ENCODE measurements at places on chromosomes 6 and 20. TPM values are rescaled to one million over a fixed set of nuclear protein-coding genes. Genes with fewer than 3 reads are reported as not detected.

NRSN1 gene
- not detected for total RNA-seq

DNA sequence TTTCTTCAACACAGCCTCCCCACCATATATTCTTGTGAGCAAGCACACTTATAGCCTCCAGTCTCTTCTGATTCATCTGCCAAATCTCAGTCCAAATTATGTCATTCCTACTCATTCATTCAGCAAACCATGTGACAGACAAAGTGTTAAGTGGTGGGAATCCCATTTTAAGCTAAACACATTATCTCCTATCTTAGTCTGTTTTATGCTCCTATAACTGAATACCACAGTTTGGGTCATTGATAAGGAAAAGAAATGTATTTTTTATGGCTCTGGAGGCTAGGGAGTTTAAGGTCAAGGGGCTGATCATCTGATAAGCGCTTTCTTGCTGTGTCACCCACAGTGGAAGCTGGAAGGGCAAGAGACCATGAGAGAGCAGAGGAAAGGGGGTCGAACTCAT, 23.9 kb upstream of the SMIM13 start:
- H3K27me3 ChIP-seq, result peaks cover 10% of the 10 kb centered on the region
- no peaks in the 10 kb centered on the region for H3K4me1 ChIP-seq
- no peak overlapping the region for H3K27ac ChIP-seq
- DNase-seq, result no peak
- no peaks in the 10 kb centered on the region for H3K36me3 ChIP-seq

DNA sequence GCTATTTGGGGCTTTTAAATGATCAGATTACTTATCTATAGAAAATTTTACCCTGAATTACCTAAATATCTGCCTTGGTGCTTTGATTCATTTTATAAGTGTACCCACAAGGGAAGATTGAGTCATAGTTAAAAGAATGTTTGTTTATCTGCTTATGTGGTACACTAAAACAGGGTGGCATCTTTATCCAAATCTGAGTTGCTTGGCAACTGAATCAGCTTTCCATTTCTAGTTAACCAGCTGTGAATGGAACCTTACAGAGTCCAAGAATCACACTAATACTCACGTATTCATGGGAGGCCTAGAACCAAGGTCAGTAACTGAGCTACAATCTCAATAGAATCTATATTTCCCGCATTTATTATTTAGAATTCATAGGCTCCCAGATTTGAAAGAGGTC, 44.0 kb upstream of the CAP2 start:
- H3K27me3 ChIP-seq, result no peaks in the 10 kb centered on the region
- H3K4me3 ChIP-seq, result no peak overlapping the region
- no peaks in the 10 kb centered on the region for H3K36me3 ChIP-seq

- no peak overlapping the region for H3K27ac ChIP-seq
- DNase-seq, result no peak
- H3K4me1 ChIP-seq, result no peaks in the 10 kb centered on the region
- H3K4me3 ChIP-seq, result no peak overlapping the region
- H3K36me3 ChIP-seq, result no peaks in the 10 kb centered on the region
Observed at GRCh38 chr20:7935027-7935551, 5.2 kb downstream of the HAO1 start.

GRCh38 chr6:117547688-117548621, 54.4 kb downstream of the GOPC start:
- H3K4me3 ChIP-seq, result peak overlapping the region; percentile 68
- peaks cover 6% of the 10 kb centered on the region for H3K27me3 ChIP-seq
- H3K4me1 ChIP-seq, result peaks cover 41% of the 10 kb centered on the region
- DNase-seq, result peak; percentile 16
- H3K27ac ChIP-seq, result peak overlapping the region; percentile 64

DNA sequence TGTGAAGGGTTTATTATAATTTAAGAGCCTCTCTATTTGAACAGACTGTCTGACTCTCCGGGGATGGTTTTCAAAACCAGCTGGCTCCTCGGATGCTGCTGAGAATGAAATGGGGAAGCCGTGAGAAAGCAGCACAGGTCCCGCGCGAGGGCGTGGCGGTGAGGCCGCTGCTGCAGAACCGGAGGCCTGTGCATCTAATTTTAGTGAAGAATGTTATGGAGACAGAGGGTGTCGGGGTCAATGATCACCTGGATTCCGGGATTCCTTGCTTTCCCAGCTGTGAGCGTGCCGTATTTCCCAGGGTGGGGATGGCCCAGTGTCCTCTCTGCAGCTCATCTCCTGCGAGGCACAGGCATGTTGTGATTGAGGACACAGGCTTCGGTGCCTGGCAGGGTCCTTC, 348.0 kb downstream of the CDH4 start:
- no peaks in the 10 kb centered on the region for H3K27me3 ChIP-seq
- H3K27ac ChIP-seq, result no peak overlapping the region
- no peaks in the 10 kb centered on the region for H3K36me3 ChIP-seq
- no peak for DNase-seq
- H3K4me3 ChIP-seq, result no peak overlapping the region

HDGFL1 gene
- total RNA-seq, result not detected

DNA sequence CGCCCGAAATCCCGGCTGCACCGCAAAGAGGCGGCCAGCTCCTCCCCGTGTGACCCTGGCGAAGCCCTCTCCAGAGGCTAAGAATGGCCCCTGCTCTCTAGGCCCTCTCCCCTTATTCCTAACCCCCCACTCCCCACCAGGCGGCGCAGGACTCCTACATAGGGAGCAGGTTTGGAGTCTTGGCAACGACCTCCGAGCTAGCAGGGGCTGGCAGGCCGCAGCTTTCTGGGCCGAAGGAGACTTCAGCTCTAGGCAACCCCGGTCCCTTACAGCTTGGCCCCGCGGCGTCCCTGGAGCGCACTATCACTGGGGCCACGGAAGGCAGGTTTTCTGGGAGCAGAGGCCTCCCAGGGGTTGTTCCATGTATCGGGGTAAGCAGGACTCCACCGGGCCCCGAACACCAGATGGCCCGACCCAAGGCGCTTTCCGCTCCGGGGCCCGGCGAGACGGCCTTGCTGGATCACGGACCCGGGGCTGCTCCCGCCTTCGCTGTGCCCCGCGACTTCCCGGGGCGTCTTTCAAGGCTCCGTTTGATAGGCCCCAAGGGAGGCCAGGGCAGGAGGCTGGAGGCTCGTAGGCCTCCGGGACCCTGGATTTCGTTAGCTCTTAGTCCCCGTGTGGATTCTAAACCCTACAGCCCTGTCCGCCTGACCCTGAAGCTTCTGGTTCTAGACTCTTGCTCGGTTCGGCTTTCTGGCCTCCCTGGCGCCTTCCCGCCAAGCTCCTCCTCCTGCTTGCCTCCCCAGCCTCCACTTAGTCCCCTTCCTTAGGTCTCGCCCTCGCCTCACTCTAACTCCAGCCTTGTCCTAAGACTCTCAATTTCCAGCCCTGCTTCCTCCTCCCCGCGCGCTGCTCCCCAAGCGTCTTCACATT, 1.9 kb downstream of the SLC32A1 start:
- peaks cover 7% of the 10 kb centered on the region for H3K36me3 ChIP-seq
- no peak overlapping the region for H3K4me3 ChIP-seq
- H3K27me3 ChIP-seq, result peaks cover 87% of the 10 kb centered on the region
- peaks cover 37% of the 10 kb centered on the region for H3K4me1 ChIP-seq
- DNase-seq, result peak; percentile 37
- no peak overlapping the region for H3K27ac ChIP-seq

- H3K27ac ChIP-seq, result no peak overlapping the region
- peaks cover 3% of the 10 kb centered on the region for H3K36me3 ChIP-seq
- no peak for DNase-seq
- H3K4me1 ChIP-seq, result no peaks in the 10 kb centered on the region
- no peaks in the 10 kb centered on the region for H3K27me3 ChIP-seq
- no peak overlapping the region for H3K4me3 ChIP-seq
Observed at GRCh38 chr6:31479933-31480535, 17.9 kb upstream of the MICB start.

DNA sequence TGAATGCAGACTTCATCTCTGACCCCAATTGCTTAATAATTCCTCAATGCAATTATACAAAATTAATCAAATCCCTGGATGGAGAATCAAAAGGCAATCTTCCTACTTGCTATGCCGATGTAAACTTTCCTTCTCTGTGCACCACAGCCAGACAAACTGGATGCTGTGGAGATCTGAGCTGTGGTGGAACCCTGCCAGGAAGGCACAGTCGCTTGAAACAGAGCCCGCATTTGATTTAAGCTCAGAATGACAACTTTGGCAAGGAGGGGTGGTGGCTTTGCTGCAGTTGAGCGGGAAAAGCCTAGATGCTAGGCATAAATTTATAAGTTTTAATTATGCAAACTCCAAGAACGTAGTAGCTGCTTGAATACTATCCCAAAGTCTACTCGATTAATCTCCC, 190.8 kb downstream of the MTFR2 start:
- H3K27ac ChIP-seq, result no peak overlapping the region
- H3K4me1 ChIP-seq, result peaks cover 2% of the 10 kb centered on the region
- H3K4me3 ChIP-seq, result no peak overlapping the region
- no peak for DNase-seq
- H3K36me3 ChIP-seq, result peaks cover 16% of the 10 kb centered on the region

DNA sequence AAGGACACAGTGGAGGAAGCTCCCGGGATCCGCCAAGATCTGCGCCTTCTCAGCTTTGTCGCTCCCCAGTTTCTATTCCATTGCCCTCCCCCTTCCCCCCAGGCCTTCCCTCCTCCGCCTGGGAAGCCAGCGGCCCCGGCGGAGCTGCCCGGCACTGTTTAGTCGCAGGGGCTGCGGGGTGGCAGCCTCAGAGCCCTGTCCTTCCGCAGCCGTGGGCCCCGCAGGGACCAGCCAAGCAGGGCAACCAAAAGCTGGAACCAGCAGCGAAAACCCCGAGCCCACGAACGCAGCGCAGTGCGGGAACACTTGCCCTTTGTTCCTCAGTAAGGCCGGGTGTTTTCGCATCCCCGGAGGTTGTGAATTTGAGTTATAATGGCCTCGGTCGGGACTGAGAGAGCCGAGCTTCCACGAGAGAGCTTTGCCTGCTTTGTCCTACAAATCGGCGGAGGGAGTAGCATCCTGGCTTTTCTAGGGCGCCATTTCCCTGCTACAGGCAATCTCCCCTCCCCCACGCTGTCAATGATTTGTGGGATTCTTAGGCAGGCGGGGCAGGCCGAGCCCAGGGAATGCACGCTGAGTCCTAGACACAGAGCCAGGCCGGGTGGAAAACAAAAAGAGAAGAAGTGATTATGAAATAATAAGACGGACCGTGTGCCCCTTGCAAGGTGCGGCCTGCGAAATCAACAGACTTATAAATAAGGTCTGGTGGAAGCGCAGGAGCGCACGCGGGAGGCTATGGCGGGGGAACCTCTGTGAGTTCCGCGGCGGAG, 4.0 kb upstream of the TUBB2B start:
- H3K27me3 ChIP-seq, result peaks cover 81% of the 10 kb centered on the region
- H3K27ac ChIP-seq, result no peak overlapping the region
- H3K4me3 ChIP-seq, result no peak overlapping the region
- DNase-seq, result no peak
- H3K36me3 ChIP-seq, result peaks cover 3% of the 10 kb centered on the region
- H3K4me1 ChIP-seq, result peaks cover 28% of the 10 kb centered on the region

DNA sequence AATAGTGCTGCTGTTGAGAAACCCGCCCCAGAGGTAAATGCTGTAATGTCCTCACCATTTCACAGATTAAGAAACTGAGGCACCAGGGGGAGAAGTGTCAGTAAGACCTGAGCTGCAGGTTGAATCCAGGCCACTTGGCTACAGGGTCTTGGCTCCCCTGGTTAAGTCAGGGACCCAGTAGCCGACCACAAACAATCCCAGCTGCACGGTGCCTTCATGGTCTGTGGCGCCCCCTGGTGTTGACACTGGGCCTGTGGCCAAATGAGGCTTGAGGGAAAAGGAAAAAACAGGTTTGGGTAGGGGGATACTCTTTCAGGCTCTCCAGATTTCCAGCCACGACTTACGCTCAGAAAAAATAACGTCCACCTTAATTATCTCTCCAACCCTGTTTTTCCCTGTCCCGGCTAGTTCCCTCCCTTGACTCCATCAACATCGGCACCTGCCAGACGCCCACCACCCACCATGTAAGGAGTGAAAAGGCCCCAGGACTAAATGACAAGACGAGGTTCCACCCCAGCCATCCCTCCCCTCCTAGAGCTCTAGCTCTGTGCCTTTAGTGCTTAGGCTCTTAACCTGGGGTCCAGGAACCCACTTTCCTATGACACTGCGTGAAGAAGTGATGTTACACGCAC, 47.7 kb upstream of the POLR1H start:
- H3K27ac ChIP-seq, result no peak overlapping the region
- no peaks in the 10 kb centered on the region for H3K36me3 ChIP-seq
- H3K4me1 ChIP-seq, result no peaks in the 10 kb centered on the region
- peaks cover 3% of the 10 kb centered on the region for H3K27me3 ChIP-seq

DNA sequence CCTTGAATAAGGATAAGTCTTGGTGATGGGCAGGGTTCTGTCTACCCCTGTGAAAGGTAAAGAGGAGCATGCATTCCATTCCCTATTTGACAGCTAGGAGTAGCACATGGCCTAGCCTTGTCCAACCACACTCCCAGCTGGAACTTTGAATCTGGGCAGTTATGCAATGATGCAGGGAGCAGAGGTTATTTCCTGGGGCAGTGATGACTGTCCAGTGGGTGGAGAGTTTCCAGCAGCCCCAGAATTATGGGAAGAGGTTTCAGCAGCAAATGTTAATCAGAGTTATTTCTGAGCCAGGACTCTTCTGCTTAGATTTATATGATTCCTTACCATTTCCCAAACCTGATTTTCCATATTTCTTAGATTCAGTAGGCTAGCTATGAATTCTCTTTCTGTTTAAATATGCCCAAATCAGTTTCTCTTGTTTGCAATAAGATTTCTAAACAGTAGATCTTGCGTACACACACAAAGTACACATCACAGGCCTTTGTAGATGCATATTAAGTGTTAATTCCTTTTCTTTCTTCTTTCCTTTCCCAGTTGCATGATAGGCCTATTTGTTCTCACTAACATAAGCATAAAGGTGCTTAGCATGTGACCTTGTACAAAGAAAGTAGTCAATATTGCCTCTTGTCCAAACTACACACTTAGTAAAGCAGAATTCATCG, 17.3 kb upstream of the TXLNB start:
- no peak overlapping the region for H3K4me3 ChIP-seq
- H3K4me1 ChIP-seq, result peaks cover 24% of the 10 kb centered on the region
- DNase-seq, result no peak
- H3K27me3 ChIP-seq, result no peaks in the 10 kb centered on the region
- H3K27ac ChIP-seq, result peak overlapping the region; percentile 84

SLA2 gene
- total RNA-seq, result 54.9 TPM

- no peaks in the 10 kb centered on the region for H3K36me3 ChIP-seq
- no peak overlapping the region for H3K27ac ChIP-seq
- H3K4me3 ChIP-seq, result no peak overlapping the region
- H3K27me3 ChIP-seq, result no peaks in the 10 kb centered on the region
Observed at GRCh38 chr20:54335299-54335698, 127.4 kb downstream of the PFDN4 start.

GRCh38 chr6:133888929-133889556, at the start of gene TCF21:
Gene TCF21, plus strand, starts transcription at chr6:133889113. Its CDS starts 285 bp downstream, at chr6:133889398.
- peaks cover 18% of the 10 kb centered on the region for H3K4me1 ChIP-seq
- H3K27me3 ChIP-seq, result peaks cover 82% of the 10 kb centered on the region
- DNase-seq, result no peak
- no peaks in the 10 kb centered on the region for H3K36me3 ChIP-seq
- H3K4me3 ChIP-seq, result no peak within 1 kb of the TSS
- no peak within 1 kb of the TSS for H3K27ac ChIP-seq

SRC gene
- total RNA-seq, result 3.5 TPM
